GM12878 (cell line): ENCODE measurements at places on chromosomes 16 and 17. TPM values are rescaled to one million over a fixed set of nuclear protein-coding genes. Genes with fewer than 3 reads are reported as not detected.

DNA sequence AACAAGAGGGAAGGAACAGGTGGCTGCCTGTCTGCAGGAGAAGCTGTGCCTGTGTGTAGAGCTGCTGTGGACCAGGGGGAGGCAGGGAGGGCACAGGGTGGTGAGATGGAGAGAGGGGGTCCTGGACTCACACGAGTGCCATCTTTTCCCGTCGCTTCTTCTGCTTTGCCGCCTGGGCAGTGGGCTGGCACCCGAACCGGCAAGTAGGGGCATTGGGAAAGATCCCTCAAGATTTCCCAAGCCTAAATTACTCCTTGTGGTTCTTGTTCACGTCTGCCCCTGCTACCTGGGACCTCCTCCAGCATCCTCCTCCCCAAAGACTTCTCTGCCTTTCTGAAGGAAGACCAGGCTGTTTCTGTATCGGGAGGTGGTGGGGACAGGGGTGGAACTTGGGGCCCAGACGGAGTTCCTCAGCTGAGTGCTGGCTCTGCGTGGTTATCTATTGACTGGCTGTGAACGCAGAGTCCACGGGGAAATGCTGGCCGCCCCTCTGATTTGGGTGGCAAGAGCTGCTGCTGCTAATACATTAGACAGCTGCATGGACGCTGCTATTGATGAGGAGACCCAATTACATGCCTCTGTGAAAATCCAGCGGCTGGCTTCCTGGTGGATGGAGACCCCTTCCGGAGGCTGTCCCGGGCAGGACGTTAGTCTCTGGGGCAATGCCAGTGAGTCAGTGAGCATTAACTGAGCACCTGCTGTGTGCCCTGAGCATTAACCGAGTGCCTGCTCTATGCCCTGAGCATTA, 114.5 kb downstream of the OR1D5 start:
- no peak for DNase-seq
- H3K27me3 ChIP-seq, result no peaks in the 10 kb centered on the region; the same call in 1 of the 2 replicates
- no peaks in the 10 kb centered on the region for H3K4me1 ChIP-seq

- no peaks in the 10 kb centered on the region for H3K27me3 ChIP-seq
- H3K4me3 ChIP-seq, result no peak overlapping the region
- H3K27ac ChIP-seq, result peak overlapping the region; percentile 66
- DNase-seq, result peak; percentile 68
Measured at GRCh38 chr16:86011532-86011931, 112.6 kb downstream of the IRF8 start.

GRCh38 chr16:26598061-26598460, 468.7 kb upstream of the C16orf82 start:
- H3K36me3 ChIP-seq, result no peaks in the 10 kb centered on the region
- no peak for DNase-seq
- no peak overlapping the region for H3K4me3 ChIP-seq
- no peaks in the 10 kb centered on the region for H3K4me1 ChIP-seq

- no peaks in the 10 kb centered on the region for H3K27me3 ChIP-seq
- no peak overlapping the region for H3K27ac ChIP-seq
- no peak overlapping the region for H3K4me3 ChIP-seq
- H3K4me1 ChIP-seq, result no peaks in the 10 kb centered on the region
- 0 out of 2 replicates have a peak, but pooled peaks cover 3% of the 10 kb centered on the region for H3K36me3 ChIP-seq
Measured at GRCh38 chr17:49631496-49631895, 46.4 kb downstream of the SPOP start.

DNA sequence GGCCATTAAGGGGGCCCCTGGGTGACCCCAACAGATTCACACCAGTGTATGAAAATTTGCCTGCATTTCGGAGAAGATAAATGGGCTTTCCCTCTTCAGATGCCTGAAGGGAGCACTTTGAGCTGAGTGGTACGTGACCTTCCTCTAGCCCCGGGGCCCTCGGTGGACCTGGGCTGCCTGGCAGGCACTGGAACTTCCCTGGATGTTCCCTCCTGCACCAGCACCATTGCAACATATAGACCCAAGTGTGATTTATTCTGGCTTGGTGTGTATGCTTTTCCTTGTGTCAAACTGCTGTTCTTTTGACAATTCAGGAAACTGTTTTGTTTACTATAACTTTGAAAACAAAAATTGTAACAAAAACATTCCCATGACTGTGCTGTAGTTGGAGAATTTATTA, 93.8 kb downstream of the TNFRSF13B start:
- no peaks in the 10 kb centered on the region for H3K36me3 ChIP-seq
- no peak overlapping the region for H3K27ac ChIP-seq
- no peaks in the 10 kb centered on the region for H3K27me3 ChIP-seq
- no peaks in the 10 kb centered on the region for H3K4me1 ChIP-seq

The OTOP3 gene
- total RNA-seq, result not detected in 2 replicates

The IKZF3 gene
- total RNA-seq, result 96.4 and 98.2 TPM in 2 replicates

The ACSM5 gene
- total RNA-seq, result 0.26 and 0.45 TPM in 2 replicates

- no peak overlapping the region for H3K27ac ChIP-seq
- H3K4me3 ChIP-seq, result no peak overlapping the region
- H3K4me1 ChIP-seq, result peaks cover 13% of the 10 kb centered on the region
- H3K27me3 ChIP-seq, result no peaks in the 10 kb centered on the region
- no peak for DNase-seq
Measured at GRCh38 chr17:50697663-50698272, 9.9 kb downstream of the ANKRD40 start.

The TMEM238L gene
- not detected in 2 replicates for total RNA-seq

- H3K36me3 ChIP-seq, result no peaks in the 10 kb centered on the region
- no peak overlapping the region for H3K4me3 ChIP-seq
- no peaks in the 10 kb centered on the region for H3K27me3 ChIP-seq
- H3K4me1 ChIP-seq, result no peaks in the 10 kb centered on the region
- DNase-seq, result no peak
- H3K27ac ChIP-seq, result no peak overlapping the region
Measured at GRCh38 chr16:17836868-17837602, 366.3 kb upstream of the XYLT1 start.

The PLK1 gene
- total RNA-seq, result 120 and 124 TPM in 2 replicates

The NGFR gene
- total RNA-seq, result 0.08 and 0.21 TPM in 2 replicates

DNA sequence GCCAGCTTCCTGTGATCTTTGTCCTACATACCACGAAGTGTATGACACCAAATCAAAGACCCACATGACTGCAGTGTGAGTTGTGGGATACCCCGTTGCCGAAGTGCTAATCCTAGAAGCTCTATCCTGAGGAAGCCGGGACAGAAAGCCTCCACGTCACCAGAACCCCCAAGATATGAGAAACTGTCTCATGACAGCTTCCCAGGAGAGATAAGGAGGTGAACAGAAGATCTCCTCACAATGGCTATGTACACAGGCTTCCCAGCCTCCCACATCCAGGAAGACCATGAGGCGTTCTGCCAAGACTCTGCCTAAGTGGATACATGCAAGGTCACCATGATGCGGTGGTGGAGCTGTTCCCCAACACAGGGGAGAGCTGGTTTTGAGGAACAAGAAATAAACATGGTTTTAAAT, 37.1 kb downstream of the TRIM25 start:
- H3K4me3 ChIP-seq, result no peak overlapping the region
- no peak overlapping the region for H3K27ac ChIP-seq
- H3K27me3 ChIP-seq, result no peaks in the 10 kb centered on the region
- no peaks in the 10 kb centered on the region for H3K36me3 ChIP-seq
- H3K4me1 ChIP-seq, result no peaks in the 10 kb centered on the region

DNA sequence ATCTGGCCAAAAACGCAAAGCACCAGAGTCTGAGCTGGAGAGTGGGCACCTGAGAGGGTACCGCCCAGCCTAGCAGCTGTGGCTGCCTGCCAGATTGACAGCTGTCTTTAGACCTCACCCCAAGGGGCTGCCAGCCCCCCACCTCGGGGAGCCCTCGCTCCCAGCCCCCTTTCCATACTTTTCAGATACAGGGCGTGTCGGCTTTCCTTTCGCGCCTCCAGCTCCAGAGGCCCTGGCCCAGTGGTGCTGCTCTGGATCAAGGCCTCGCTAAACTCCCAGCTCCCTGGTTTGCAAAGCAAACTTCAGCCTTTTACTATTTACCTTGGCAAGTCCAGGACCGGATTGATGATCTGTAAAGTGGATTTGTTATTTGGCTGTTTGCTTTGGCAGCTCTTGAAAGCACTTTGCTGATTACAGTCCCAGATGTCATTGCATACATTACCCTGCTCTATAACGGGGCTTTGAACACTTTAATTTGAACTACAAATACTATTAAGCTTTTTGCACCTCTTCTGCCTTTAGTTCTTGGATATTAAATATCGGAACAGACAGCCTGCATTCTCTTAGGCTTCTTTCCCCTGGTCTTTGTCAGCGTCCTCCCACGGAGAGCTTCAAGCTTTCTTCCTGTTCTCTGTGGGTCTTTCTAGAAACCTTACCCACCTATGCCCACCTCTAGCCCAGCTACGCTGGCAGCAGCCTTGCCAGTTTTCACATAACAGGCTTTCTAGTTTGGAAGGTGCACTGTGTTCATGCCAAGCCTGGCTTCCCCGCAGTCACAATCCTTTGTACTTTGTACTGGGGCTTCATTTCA, 63.6 kb upstream of the TBX2 start:
- H3K4me1 ChIP-seq, result no peaks in the 10 kb centered on the region
- H3K27me3 ChIP-seq, result no peaks in the 10 kb centered on the region
- no peak for DNase-seq
- H3K27ac ChIP-seq, result no peak overlapping the region

DNA sequence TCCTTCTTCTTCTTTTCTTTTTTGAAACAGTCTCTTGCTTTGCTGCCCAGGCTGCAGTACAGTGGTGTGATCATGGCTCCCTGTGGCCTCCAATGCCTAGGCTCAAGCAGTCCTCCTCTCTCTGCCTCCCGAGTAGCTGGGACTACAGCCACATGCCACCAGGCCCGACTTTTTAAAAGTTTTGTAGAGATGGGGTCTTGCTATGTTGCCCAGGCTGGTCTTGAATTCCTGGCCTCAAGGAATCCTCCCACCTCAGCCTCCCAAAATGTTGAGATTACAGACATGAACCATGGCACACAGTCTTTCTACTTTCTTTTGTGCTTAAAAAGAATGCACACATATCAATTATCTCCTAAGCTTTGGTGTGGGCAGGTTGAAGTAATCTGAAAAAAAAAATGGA, 61.0 kb upstream of the DNAJA2 start:
- no peaks in the 10 kb centered on the region for H3K27me3 ChIP-seq
- no peak for DNase-seq
- no peak overlapping the region for H3K4me3 ChIP-seq
- peaks cover 16% of the 10 kb centered on the region for H3K4me1 ChIP-seq

The KRT27 gene
- not detected in 2 replicates for total RNA-seq

- H3K4me1 ChIP-seq, result peaks cover 2% of the 10 kb centered on the region; the same call in 1 of the 2 replicates
- no peak overlapping the region for H3K4me3 ChIP-seq
- H3K27ac ChIP-seq, result no peak overlapping the region
- DNase-seq, result no peak
- H3K36me3 ChIP-seq, result peaks cover 26% of the 10 kb centered on the region
Measured at GRCh38 chr17:2172077-2172851, 117.4 kb downstream of the HIC1 start.

DNA sequence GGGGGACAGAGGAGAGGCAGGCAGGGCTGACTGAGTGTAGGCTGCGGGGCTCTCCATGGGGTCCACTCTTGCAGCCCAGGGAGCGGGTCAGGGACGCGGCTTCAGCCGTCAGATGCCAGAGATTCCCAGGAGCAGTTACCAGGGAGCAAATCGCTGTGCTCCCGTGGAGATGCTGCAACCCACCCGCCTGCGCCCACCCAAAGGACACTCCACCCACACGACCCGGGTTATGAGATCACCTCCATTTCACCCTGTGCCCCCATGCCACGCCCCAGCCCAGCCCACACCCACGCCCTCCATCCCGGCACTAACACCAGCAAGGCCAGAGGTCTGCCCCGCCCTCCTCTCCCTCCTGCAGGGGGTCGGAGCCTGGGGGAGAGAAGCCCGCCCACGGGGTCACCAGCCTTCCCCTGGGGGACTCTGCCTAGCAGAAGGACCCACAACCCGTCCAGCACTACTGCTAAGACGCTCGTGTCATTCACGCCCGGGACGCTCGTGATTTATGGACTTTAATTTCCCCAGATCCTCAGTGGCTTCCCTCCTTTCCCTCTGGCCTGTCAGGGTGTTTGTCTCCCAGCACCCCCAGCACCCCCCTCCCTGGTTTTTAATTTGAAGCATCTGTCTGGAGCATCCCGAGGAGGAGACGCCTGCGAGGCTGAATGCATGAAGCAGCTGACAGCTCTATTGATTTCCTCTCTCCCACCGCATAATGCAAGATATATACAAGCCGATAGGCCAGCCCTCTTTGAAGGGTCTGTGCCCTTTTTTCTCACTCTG, 6.7 kb upstream of the RPL38 start:
- H3K27me3 ChIP-seq, result peaks cover 3% of the 10 kb centered on the region
- no peak overlapping the region for H3K4me3 ChIP-seq
- H3K36me3 ChIP-seq, result no peaks in the 10 kb centered on the region
- DNase-seq, result no peak
- peaks cover 8% of the 10 kb centered on the region for H3K4me1 ChIP-seq
- no peak overlapping the region for H3K27ac ChIP-seq

GRCh38 chr17:57505841-57506773, 239.0 kb downstream of the CCDC182 start:
- no peak overlapping the region for H3K4me3 ChIP-seq
- H3K4me1 ChIP-seq, result peaks cover 7% of the 10 kb centered on the region; the same call in 1 of the 2 replicates
- 0 out of 2 replicates have a peak overlapping the region, but pooled peaks have one; percentile 8 for H3K27ac ChIP-seq
- H3K27me3 ChIP-seq, result no peaks in the 10 kb centered on the region
- DNase-seq, result no peak
- no peaks in the 10 kb centered on the region for H3K36me3 ChIP-seq

GRCh38 chr17:73192206-73192893, 505 bp upstream of the COG1 start:
- H3K27me3 ChIP-seq, result no peaks in the 10 kb centered on the region
- H3K4me3 ChIP-seq, result peak overlapping the region; percentile 76
- H3K27ac ChIP-seq, result peak overlapping the region; percentile 86
- H3K4me1 ChIP-seq, result no peaks in the 10 kb centered on the region
- no peak for DNase-seq
- no peaks in the 10 kb centered on the region; the same call in 1 of the 2 replicates for H3K36me3 ChIP-seq

The MFSD6L gene
- 2.8 and 3.1 TPM in 2 replicates for total RNA-seq

DNA sequence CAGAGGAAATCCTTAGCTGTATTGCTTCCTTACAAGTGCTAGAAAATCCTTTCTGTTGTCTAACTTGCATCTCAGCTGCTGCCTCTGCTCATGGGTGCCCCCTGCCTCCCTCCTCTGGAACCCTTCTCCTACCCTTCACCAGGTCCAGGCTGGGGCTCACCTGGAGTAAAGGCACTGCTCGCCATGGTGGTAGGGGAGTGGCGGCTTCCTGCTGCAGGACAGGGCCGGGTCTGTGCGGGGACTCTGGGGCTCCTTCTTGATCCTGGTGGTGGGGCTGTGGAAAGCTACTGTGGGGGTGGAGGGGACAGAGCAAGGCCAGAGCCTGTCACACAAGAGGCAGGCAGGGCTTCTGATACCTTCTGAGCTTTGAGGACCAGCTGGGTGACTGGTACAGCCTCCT, 12.4 kb downstream of the ETV4 start:
- no peaks in the 10 kb centered on the region for H3K36me3 ChIP-seq
- no peak overlapping the region for H3K4me3 ChIP-seq
- no peaks in the 10 kb centered on the region for H3K4me1 ChIP-seq
- DNase-seq, result no peak
- H3K27ac ChIP-seq, result no peak overlapping the region
- no peaks in the 10 kb centered on the region for H3K27me3 ChIP-seq
